ENCODE measurements at places on chromosomes 16 and 17. TPM values are rescaled to one million over a fixed set of nuclear protein-coding genes. Genes with fewer than 3 reads are reported as not detected.

- no peak for DNase-seq
These were observed 56.1 kb downstream of the PCTP start for GRCh38 chr17:55806745-55807495.

GRCh38 chr16:73426433-73427160 is 378.7 kb upstream of the ZFHX3 start:
- DNase-seq, result no peak

GRCh38 chr17:77691216-77692085 is 267.1 kb upstream of the TNRC6C start:
- DNase-seq, result no peak

- DNase-seq, result no peak
These were observed 29.4 kb downstream of the TBCD start for GRCh38 chr17:82780971-82781893.

GRCh38 chr16:77158293-77158692 is 32.7 kb upstream of the MON1B start:
- no peak for DNase-seq

CD68 gene
- total RNA-seq, result 10.7 TPM

TUBB3 gene
- 996 TPM for total RNA-seq

GRCh38 chr16:53504665-53505064 is 1.7 kb upstream of the AKTIP start:
- DNase-seq, result peak; percentile 62

DNA sequence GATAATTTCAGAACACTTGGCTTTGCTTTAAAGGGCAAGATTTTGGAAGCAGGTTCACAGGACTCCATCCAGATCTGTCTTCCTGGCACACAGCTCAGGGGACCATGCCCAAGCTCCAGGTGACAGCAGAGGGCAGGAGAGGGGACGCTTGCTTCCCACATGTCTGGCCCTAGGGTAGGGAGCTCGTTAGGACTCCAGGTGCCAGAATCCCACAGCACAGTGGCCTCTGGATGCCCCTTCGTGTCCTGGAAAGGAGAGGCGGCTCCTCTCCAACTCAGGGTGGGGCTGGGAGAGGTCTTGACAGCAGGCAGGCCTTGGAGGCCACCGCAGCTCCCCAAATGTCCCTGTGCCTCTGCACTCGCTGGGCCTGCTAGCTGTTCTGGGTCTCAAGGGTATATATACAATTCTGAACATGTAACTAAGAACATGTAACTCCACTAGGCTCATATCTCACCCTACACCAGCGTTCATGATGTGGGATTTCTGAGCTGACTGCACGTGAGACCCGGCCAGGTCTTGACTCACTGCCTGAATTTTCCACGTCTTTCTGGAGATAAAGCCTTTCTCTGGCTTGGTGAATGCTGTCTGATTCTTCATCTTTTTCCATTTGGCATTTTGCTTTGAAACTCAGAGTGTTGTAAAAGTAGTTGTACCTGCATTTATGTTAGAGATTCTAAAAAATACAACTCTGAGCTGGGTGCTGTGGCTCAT is 52.8 kb downstream of the MARCHF10 start:
- DNase-seq, result no peak

WSCD1 gene
- 55.6 TPM for total RNA-seq

- no peak for DNase-seq
These were observed 16.8 kb downstream of the G6PC3 start for GRCh38 chr17:44087319-44087718.

DNA sequence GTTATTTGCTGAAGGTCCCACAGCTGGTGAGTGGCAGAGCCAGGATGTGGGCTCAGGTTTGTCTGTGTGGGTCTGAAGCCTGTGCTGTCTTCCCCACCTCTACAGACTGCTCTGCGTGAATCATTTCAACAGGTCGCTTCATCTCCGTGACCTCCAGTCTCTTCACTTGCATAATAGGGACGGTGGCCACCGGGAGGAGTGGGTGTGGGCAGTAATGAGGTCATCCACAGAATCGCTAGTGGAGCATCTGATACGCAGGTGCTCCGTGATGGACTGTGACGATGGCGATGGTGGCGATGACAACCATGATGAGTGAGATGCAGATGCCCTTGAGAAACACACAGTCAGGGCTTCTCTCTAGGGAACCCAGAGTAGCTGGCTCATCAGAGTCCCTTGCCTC is 120.2 kb downstream of the RAP1GAP2 start:
- DNase-seq, result no peak

GRCh38 chr16:67120025-67120424 is 10.3 kb downstream of the PHAF1 start:
- no peak for DNase-seq

DNA sequence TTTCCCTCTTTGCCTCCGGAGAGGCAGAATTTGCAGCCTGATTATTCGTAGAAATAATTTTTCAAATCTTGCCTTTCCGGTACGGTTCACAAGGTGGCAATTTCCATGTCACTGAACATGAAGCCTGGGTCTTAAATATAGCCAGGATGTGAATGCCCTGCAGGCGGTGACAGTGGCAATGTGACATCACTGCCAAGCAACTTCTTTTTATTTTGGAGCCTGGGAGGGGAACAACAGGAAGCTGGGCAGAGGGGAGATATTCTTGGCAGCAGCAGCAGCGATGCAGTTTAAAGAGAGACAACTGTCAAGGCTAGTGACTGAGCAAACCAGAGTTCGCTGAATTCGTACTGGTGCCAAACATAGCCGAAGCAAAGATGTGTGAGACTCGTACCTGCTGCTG is 171.1 kb downstream of the SNX29 start:
- DNase-seq, result no peak

GRCh38 chr17:20825539-20825938 is 217.3 kb downstream of the USP22 start:
- no peak for DNase-seq

OSGIN1 gene
- 6.1 TPM for total RNA-seq

DNA sequence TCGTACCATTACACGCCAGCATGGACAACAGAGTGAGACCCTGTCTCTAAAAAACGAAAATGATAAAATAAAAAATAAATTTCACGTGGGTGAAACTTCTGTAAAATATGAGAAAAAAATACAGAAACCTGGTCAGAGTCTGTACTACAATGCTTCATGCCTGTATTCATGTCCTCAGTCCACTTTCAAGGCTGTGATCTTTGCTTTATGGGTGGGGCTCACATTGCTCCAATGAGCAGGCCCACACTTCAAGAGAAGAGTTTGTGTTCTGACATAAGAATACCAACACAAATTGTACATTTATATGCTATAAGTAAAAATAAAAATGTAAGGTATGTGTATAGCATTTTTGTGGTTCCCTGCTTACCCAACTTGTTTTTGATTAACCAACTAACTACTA is 32.2 kb upstream of the ABCA3 start:
- no peak for DNase-seq

DNA sequence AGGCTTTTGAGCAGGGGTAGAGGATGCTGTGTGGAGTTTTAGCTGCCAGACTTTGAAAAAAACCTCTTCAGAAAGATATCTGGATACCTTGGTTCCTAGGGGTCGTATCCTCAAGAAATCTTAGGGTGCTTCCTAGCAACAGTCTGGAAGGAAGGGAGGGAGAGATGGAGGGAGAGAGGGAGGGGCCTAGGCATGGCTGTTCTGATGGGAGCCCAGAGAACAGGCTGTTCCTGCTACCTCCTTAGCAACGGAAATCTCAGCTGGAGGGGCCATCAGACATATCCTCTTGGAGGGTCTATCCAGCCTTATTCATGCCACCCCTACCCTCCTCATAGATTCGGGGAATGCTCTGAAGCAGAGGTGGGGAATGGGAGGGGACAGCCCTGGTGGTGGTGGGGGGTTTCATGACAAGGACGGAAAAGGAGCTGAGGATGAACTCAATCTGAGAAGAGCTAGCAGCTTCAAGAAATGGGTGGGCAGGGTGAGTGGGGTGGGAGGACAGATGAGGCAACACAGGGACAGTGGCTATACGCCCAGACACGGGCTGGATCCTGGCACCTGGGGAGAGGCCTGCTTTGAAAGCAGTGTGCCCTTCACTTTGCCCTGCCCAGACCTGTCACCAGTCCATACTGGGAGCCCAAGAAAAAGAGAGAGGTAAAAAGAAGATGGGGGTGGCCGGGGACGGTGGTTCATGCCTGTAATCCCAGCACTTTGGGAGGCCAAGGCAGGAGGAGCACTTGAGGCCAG is 2.9 kb upstream of the THRA start:
- DNase-seq, result no peak

DNA sequence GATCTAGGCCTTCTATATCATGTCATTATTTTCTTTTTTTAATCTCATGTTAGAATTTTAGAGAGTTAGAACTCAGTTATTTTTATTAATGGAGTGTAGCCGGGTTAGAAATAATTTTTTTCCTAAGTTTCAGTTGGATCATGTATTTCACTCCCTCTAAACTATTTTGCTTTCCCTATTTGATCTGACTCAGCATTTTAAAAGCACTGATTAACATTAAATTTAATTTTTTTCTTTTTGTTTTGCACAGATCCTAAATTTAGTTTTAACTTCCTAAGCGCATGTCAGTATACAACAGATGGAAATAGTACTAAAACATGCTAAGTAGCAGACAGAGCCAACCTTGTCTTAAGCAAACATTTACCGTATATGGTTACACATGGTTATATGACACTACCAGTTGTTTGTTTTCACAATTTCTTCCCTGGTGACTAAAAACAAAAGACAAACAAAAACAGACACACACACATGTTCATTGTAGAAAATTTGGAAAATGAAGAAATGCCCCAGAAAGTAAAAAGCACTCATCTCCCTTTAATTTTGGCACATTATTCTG is 33.6 kb upstream of the RAB11FIP4 start:
- no peak for DNase-seq

DNA sequence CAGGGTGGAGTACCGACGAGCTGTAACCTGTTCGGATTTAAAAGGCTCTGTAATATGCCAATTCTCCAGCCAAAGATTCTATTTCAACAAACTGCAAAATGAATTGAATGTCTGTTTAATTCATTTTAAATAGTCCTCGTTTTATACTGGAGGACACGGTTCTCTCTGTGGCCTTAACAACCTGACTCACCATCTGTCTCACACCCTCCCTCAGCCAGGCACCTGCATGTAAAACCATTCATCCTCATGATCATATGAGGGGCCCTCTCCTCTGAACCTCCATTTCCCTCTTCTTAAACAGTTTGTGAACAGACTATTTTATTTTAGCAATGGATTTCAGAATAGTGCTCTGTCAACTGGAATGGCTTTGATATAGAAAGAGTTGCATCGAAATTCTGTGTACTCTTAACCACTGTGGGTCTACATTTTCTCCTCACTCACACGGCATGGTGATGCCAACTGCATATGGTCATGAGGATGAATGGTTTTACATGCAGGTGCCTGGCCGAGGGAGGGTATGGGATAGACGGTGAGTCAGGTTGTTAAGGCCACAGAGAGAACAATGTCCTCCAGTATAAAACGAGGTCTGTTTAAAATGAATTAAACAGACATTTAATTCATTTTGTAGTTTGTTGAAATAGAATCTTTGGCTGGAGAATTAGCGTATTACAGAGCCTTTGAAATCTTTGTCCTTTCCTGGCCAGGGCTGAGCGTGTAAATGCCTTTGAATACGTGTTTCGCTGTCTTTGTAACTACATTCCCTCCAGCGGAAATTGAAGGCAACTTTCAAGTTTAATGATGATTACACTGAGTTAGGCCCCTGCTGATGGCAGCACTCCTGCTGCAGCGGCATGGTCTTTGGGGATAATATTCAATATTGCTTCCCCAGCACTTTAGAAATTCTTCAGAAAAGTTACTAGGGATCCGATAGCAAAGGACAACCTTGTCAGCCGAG is 329.6 kb downstream of the SNX29 start:
- no peak for DNase-seq

DNA sequence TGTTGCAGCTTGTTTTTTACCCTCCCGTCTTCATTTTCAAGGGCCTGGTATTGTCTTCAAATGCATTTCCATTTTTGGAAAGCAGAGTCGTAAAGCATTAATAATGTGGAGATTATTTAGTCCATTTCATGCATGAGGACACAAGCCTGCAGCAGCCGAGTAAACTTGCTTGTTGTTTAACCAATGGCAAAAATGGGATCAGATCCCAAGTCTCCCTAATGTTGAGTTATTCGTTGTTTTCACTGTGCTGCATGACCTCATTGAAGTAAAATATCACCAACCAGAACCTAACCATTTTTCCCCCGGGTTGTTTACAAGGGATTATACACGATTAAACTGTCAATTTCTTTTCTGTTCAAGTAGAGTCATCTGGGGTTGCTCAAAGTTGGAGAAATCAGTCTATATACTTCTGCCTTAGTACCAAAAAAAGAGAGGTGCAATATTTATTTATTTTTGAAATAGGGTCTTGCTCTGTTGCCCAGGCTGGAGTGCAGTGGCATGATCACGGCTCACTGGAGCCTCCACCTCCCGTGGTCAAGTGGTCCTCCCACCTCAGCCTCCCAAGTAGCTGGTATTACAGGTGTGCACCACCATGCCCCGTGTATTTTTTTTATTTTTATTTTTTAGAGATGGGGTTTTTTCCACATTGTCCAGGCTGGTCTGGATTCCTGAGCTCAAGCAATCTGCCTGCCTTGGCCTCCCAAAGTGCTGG is 12.4 kb downstream of the AMZ2 start:
- DNase-seq, result peak; percentile 42

GRCh38 chr17:61122326-61122913 is 277.2 kb upstream of the TBX2 start:
- no peak for DNase-seq

RAB26 gene
- total RNA-seq, result 2.3 TPM

DNA sequence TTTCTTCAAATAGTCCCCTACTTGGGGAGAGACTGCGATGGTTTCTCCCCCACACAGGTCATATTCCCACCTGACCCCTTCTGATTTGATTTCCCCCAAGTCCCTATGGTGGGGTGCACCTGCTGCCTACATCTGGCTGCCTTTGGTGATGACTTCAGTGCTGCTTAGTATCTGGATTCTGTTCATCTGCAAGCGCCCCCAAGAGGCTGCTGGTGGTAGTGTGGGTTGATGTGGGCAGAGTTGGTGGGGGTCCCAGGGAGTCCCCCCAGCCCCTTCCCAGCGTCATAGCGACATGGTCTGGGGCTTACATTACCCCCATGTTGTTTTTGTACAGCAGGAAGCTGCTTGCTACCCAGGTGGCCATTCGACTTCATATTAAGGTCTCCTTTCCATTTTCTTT is 99.2 kb downstream of the NTN1 start:
- no peak for DNase-seq

GRCh38 chr17:50047083-50047482 is 8.8 kb upstream of the ITGA3 start:
- DNase-seq, result no peak

DNA sequence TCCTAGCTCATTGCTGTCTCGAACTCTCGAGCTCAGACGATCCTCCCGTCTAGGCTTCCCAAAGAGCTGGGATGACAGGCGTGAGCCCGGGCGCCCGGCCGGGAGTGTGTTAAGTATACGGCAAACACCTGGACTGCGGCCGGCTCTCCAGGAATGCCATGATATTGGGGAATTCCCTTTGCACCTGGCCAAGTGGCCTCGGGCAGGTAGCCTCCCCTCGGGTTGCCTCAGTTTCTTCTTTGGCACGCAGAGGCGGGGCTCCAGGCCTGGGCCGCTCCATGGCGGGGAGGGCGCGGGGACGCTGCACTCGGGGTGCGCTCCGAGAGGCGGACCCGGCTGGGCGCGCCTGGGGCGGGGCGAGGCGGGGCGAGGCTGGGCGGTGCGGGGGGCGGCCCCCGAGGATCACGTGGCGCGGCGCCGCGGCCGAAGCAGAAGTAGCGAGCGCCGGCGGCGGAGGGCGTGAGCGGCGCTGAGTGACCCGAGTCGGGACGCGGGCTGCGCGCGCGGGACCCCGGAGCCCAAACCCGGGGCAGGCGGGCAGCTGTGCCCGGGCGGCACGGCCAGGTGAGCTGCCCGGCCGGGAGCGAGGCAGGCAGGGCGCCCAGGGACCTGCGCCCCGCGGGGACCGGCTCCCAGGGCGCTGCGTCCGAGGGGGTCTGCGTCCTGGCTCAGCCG is at the start of gene PLCG2:
TSS of gene PLCG2 (plus strand) at position 431 of the 675 bp plus-strand sequence. CDS start 6,699 bp downstream, outside the sequence.
- no peak for DNase-seq

GRCh38 chr16:53434377-53435065 is at the start of gene RBL2:
TSS of gene RBL2 (plus strand) at chr16:53434471. CDS start at chr16:53434557, 86 bp downstream.
- DNase-seq, result no peak

SLFN12 gene
- 13.3 TPM for total RNA-seq

Data from epithelial cell of proximal tubule (primary cell).